HCT116 (cell line): ENCODE measurements at places on chromosomes 4 and X.

DNA sequence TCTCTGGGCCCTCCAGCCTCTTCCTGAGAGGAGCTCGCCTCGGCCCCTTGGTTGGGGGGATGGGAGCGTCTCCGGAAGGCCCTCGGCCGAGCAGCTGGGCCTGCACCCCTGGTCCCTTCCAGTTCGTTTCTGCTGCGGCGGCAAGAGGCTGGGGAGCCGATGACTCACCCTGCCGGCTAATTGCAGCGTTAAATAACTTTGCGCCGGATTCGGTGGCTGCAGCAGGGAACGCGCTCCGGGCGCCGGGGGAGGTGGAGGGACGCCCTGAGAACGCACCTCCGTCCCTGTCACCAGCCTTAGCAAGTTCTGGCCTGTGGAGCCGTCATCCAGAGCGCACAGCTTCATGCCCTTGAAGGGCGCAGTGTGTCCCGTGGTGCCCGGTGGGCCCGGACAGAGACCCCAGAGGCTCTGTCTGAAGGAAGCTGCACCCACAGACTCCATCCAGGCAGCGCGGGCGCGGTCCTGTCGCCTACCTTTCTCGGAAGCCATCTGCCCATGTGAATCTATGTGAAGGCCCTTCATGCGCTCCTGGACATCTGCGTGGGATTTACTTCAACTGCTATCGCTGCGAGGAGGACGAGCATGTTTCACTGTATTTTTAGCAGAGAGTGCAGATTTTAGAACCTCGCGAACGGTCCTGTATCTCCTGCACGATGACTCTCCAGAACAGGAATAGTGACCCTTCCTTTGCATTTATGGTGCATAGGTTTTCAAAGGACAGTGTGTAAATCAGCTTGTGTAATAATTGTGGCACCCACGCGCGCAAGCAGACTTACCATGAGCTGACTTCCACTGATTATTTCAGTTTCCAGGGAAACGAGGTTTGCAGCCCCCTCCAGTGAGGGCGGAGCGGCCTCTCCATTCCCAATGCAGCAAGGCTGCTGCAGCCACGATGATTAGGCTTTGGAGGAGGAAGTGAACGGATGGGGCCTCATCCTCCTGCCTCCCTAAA is 1.7 kb upstream of the TMEM271 start:
- H3K36me3 ChIP-seq: no peaks in the 10 kb centered on the region
- H3K4me3 ChIP-seq: no peak overlapping the region
- no peak overlapping the region for H3K27ac ChIP-seq
- H3K4me1 ChIP-seq: no peaks in the 10 kb centered on the region

GRCh38 chr4:89324671-89325070 is 17.1 kb upstream of the GPRIN3 start:
- no peaks in the 10 kb centered on the region for H3K36me3 ChIP-seq
- no peak overlapping the region for H3K27ac ChIP-seq
- H3K4me3 ChIP-seq: no peak overlapping the region
- no peaks in the 10 kb centered on the region for H3K27me3 ChIP-seq
- no peak for DNase-seq

- no peak for DNase-seq
- H3K27ac ChIP-seq: no peak overlapping the region
- H3K27me3 ChIP-seq: no peaks in the 10 kb centered on the region
- no peak overlapping the region for H3K4me3 ChIP-seq
Observed at GRCh38 chr4:104907991-104908390, 238.7 kb upstream of the TET2 start.

GRCh38 chr4:113294908-113295307 is 245.5 kb downstream of the ANK2 start:
- no peaks in the 10 kb centered on the region for H3K4me1 ChIP-seq
- no peaks in the 10 kb centered on the region for H3K27me3 ChIP-seq
- no peak for DNase-seq
- H3K36me3 ChIP-seq: no peaks in the 10 kb centered on the region

DNA sequence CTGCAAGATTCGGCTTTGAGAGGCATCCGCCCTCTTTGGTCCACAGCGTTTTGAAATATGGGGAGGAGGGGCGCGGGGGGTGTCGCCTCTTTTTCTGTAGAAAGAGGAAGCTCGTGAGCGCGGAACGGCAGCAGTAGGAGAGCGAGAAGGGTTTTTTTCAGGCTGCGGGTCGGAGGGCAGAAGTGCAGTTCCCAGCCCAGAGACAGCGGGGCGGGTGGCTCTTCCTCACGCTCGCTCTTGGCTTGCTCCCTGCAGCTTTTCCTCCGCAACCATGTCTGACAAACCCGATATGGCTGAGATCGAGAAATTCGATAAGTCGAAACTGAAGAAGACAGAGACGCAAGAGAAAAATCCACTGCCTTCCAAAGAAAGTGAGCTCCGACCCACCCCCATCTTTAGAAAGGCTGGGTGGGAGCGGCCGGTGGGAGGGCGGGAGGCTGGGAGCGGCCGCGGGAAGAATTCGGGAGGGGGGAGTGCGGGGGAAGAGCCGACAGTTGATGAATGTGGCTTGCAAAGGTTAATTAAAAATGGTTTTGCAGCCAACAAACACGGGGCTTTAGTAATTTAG is 1.2 kb downstream of the TMSB4X start:
- no peaks in the 10 kb centered on the region for H3K4me1 ChIP-seq
- H3K4me3 ChIP-seq: peak overlapping the region; percentile 57
- DNase-seq: no peak
- H3K36me3 ChIP-seq: no peaks in the 10 kb centered on the region
- no peaks in the 10 kb centered on the region for H3K27me3 ChIP-seq
- H3K27ac ChIP-seq: peak overlapping the region; percentile 71
